ENCODE measurements at places on chromosomes 16 and 17.

DNA sequence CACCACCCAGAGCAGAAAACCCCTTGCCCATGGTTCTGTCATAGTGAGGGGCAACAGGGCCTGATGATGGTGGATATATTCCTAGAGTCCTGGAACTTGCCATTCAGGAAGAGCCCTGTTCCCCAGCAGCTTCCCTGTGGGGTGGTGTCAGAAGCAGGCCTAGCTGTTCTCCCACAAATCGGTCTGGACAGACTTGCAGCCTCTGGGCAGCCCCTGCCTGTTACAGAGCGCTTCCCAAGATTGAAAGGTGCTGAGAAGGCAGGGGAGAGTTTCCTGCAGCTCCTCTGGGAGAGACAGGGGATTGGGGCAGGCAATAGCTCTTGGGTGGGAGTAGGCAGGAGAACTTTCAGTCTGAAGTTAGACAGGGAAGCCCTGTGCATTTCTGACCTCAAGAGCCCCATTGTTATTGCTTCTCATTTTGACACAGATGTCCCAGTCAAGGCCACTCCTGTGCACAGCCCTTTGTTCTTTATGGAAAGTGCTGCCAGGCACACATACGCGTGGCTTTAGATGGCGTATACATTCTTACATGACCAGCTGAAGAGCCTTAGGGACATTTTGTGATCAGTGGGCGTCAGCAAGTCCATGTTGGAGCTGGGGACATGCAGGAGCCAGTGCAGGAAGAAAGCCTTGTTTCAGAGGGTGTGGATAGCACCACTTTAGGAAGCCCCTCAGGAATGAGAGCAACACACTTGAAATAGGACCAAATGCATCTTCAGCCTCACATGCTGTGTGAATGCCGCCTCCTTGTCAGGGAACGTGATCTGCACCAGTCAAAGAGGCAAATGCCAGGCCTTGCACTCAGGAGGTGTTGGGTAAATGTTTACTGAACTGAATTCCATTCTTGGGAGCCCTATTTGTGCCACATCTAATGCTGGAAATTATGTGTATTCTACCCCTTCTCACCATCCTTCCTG, 67.5 kb downstream of the GNAO1 start:
- no peak for DNase-seq

DNA sequence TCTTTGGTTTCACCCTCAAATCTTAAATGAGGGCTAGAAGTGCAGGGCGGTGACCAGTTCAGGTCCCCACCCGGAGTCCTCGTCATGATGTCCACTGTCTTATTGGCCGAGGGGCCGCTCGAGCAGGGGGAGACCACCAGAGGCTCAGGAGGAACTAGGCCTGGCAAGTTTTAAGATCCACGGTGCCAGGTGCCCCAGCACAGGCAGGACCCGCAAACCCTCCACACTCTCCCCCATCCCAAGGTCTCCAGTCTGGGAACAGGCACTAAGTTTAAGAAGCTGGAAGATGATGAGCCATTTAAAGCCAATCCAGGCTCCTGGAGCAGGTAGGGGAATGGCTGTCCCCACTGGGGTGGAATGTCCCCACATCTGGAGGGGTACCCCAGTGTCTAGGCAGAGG, 4.1 kb downstream of the DLX3 start:
- DNase-seq, result no peak

- no peak for DNase-seq
Measured at GRCh38 chr16:17072104-17072503, 398.7 kb downstream of the XYLT1 start.

DNA sequence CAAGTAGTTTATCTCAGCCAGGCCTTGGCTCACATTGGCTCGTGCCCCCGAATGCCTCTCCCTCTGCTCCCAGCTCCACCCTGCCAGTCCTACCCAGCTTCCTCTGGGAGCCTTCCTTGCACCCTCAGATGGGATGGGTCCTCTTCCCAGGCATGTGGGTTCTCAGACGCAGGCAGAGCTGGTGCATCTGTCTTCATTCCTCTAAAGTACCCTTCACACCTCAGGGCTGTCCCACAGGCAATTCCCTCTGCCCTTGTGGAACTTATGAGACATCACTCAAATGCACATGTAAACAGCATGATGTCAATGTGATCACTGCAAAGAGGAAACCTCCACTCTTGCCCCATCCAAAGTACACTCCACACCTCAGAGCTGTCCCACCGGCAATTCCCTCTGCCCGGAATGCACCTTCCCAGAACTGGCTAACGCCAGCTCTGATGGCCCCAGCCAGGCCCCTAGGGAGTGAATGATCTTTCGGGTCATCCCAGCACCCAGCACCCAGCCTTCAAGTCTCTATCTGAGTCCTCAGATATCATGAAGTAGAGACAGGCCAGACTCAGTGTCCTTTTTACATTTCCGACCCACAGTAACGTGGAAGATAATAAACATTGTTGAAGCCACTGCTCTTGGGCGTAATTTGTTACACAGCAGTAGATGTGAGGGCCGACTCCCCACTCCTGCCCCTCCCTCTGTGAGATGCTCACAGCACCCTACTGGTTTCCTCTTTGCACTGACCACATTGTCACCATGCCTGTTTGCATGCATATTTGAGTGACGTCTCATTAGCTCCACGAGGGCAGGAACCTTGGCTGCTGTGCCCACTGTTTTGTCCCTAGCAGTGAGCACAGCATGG, 85.4 kb downstream of the N4BP1 start:
- DNase-seq, result no peak

DNA sequence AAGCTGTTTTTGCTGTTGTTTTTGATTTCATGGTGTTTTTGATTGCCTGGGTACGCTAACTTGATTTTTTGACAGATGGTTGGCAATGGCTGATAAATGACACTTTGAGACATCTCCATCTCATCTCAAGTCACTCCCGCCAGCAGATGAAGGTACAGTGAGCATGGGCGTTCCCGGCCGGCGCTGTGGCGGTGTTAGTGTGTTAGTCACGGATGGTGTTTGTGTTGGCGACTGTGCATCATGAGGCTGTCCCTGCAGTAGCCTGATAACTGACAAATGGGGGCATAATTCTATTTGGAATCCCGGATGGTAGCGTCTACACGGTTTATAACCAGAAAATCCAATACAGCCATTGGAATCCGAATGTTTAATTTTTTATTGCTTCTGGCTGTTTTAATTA, 81.6 kb upstream of the ZNF750 start:
- DNase-seq, result no peak

DNA sequence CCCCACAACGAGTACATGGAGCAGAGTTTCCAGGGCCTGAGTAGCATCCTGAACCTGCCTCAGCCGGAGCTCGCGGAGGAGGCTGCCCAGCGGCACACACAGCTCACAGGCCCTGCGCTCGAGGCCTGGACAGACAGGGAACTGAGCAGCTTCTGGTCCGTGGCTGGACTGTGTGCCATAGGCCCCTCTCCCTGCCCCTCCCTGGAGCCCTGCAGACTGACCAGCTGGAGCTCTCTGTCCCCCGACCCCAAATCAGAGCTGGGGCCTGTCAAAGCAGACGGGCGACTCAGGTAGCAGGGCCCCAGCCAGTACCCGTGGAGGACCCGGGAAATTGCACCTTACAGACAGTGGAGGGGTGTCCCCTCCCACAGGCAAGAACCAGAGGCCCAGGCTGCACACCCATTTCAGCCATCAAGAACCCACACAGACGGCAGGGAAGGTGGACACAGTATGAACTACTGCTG, 13.0 kb downstream of the MRPL27 start:
- DNase-seq, result no peak

DNA sequence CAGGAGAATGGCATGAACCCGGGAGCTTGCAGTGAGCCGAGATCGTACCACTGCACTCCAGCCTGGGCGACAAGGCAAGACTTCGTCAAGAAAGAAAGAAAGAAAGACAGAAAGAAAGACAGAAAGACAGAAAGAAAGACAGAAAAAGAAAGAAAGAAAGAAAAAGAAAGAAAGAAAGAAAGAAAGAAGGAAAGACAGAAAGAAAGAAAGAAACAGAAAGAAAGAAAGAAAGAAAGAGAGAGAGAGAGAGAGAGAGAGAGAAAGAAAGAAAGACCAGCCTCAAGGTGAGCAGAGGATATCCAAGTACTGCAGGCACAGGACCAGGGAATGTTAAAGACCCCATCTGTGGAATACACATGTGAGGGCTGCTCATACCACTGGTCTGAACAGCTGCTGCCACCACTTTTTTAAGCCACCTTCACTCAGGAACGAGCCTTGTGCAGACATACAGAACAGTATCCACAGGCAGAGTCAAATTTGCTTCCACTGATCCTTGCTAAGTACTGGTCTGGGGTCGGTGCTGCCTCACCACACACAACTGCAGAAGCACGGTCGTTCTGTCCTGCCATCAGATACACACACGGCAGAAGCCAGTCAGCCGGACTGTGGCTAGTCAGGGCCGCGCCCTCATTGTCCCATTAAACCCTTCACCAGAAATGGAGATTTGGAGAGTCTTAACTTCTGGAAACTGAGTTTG, 7.7 kb downstream of the RAB5C start:
- no peak for DNase-seq

GRCh38 chr17:28937044-28937729, 14.1 kb downstream of the PHF12 start:
- no peak for DNase-seq

DNA sequence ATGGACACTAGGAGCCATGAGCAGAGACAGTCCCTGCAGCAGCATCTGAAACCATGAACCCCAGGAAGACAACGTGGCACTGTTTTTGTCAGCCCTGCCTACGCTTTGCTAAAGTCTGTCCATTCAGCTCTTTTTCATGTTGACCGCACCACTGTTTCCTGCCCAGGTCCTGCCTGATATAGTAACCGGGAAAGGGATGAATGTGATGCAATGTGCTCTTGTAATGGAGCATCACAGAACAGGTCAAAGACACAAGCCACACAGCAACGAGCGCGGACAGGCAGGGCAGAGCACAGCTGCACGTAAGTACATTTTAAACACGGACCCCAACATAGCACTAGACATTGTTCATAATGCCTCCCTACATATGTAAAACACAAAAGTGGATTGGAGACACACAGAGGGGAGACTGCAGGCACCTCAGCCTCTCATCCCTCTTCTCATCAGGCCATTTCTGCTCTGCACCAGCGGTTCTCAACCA, 16.9 kb upstream of the TNFRSF13B start:
- DNase-seq, result no peak

DNA sequence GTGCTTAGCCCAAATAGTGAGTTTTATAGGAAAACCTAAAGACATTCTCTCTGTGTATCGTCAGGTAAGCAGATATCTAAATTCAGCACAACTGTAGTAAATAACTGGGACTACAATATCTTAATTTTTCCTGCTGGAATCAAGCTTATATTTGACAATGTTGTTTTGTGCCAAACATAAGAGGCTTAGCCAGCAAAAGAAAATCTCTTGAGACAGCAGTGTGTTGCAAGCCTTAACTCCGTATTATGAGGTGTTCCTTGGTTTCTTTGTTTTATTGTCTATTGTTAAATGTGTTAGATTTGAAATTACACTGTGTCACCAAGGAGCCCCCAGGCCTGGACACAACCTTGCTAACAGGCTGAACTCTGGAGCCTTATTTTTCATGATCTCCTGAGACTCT, 1570.6 kb upstream of the GOT2 start:
- DNase-seq, result no peak

DNA sequence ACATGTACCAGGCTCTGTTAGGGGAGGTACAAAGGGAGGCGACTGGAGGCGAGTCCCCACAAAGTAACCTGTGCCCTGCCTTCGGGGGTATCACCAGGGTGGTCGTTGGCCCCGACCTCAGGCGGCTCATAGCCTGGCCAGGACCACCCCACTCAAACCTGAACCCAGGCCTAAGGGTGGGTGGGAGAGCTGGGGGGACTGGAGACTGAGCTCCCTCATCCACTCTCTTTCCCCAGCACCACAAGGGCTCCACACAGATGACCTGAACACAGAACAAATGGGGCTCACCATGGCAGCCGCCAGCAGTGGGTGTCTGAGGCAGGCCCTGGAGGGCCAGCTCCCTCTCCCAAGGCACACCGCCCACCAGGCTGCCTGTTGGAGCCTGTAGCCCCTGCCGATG, 120.6 kb upstream of the TNRC6C start:
- DNase-seq, result no peak

GRCh38 chr16:89332902-89333245, 115.4 kb downstream of the ZNF778 start:
- no peak for DNase-seq

DNA sequence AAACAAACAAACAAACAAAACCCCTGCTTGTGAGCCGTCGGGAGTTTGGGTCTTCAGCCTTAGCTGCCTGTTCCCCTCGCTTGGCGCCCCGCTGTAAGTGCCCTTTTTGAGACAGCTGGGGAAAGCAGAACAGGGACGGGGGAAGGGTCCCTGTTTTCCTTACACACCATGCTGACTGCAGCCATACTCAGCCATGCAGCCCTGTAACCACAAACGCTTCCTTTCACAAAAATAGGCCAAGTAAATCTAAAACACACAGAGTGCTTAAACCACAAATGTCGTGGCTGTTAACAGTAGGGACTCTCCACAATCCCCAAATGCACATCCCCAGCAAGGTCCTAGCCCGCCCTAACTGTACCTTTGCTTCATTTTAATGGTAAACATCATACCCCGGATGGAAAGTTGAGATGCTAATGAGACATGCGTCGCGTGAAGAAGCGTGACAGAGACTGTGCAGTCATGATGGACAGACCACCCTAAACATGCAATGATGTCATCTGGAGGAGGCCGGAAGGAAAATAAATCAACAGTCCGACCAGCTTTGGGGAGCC, 129.9 kb downstream of the MGAT5B start:
- DNase-seq, result no peak

DNA sequence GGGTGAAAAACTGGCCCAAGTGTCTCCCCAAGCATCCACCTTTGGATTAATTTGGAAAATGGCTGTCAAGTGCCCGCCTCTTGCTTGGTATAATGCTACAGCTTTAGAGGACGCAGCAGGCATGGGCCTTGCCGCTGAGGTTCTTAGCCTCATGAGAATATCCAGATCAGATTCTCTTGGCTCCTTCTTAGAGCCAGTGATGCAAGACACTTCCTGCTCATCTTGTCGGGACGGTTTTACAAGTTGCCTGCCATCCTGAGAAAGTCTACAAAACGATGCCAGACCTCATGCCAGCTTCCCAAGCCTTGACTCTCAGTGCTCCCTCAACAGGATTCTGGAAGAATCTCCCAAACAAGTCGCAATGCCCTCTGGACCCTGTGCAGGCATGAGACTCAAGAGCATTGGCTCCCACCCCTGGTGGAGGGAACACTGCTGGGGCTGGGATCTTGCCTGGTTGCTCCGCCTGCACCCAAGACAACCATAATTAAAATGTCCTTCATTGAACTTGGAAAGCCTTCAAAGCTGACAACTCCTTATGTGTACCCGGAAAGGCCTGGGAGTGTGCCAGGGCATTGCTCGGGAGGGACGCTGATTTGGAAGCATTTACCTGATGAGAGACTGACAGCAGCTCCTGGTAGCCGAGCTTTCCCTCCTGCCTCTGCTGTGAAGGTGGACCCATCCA, 25.8 kb upstream of the STH start:
- no peak for DNase-seq

All from OCI-M1 (cell line).